ENCODE measurements at places on chromosomes 5 and 9.

DNA sequence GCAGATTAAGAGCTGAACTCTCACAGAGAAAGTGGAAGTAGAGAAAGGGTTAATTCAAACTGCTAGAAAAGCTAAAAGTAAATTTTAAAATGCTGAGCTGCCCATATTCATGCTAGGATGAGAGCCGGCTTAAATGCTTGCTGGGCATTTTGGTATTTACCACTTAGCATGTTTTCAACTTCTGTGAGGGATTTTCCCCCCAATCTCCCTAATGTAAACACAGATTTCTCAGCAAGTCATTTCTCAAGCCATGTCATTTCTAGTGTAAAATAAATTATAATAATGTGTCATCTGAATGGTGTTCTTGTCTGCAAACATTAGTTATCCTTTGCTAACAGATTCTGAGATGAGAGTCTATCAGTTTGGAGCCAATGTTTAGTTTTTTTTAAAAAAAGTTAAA is 22.3 kb downstream of the RPS23 start:
- DNase-seq, result no peak

DNA sequence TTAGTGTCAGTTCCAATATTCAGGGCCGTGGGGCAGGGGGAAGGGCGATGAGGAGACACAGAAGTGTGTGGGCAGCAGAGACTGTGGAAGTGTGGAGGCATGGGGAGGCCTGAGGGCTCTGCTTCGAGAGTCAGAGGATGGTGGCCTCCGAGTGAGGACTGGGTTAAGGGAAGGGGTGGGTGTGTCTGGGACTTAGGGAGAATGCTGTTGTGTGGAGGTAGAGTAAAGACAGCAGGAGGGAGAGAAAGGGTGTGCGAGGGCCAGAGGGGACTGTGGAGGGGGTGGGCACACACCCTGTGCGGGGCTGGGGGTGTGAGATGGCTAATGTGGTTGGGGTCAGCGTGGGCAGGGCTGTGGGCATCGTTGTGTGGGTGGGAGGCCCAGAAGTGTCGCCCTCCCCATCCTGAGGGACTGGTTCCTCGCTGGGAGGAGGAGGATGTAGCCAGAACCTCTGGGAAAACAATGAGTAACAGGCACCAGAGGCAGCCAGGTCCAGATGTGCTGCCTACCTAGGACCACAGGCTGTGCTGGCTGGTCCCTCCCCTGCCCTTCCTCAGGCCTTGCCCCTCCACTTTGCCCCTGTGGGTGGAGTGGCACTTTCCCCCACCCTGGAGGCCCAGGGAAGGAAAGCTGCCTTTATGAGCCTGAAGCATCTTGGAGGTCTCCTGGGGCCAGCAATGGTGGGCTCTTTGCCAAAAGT is 4.2 kb downstream of the USP20 start:
- no peak for DNase-seq

DNA sequence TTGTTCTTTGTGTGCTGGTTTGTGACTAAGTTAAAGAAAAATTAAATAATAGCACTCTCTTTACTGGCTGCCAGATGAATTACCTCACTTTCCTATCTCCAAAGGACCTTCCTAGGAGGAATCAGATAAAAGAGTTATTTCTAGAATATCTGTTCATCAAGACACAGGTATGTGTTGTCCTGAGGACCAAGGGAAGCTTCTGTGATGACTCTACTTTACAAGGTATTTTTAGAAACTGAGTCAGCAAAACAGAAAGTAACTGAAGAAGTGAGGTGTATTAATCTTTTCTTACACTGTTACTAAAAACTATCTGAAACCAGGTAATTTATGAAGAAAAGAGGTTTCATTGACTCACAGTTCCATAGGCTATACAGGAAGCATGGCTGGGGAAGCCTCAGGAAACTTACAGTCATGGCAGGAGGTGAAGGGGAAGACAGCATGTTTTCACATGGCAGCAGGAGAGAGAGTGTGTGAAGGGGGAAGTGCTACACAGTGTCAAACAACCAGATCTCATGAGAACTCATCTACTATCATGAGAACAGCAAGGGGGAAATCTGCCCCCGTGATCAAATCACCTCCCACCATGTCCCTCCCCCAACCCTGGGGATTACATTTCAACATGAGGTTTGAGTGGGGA is 189.2 kb upstream of the DMAC1 start:
- no peak for DNase-seq

GRCh38 chr9:12698986-12699385 is 5.8 kb downstream of the TYRP1 start:
- DNase-seq, result no peak

DNA sequence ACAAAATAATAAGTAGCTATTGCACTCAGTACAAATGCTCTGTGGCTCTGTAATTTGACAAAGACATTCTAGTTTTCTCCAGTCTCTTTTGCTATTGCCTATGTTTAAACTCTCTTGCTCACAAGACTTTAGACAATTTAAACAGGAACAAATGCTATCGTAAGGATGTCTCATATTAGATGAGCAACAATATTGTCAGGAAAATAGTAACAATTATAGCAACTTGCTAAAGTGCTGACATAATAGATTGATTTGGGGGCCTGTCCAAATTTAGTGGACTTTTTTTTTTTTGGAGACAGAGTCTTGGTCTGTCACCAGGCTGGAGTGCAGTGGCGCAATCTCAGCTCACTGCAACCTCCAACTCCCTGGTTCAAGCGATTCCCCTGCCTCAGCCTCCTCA is 11.8 kb downstream of the KIF2A start:
- no peak for DNase-seq

DNA sequence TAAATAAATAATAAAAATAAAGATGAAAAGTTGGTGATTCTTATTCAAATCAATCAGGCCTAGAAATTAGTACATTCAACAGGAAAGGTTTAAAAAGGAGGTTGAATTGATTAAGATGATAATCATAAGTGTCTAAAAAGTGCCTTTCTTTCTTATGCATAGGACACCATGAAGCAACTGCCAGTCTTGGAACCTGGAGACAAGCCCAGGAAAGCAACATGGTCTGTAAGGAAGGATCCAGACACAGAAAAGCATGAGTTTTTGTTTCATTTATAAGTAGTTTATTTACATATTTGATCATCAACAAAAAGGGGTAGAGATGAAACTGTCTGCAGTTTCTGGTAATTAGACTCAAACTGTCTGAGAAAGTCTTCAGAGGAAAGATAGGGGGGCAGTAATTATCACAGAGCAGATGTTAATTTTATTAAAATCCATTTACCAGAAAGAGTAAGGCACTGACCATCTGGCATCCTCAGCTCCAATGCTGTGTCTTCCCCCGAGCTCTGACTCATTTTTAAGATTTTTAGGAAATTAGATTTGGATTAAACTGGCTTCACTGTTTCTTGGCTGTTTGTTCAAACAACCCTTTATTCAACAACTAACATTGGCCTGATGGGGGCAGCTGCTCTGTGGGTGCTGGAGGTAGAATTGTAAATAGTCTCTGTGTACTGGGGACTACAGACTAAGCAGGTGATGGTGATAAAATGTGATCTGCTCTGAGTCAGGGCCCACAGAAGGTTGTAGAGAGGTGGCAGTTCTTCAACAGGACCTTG is 2.7 kb downstream of the RABEPK start:
- no peak for DNase-seq

DNA sequence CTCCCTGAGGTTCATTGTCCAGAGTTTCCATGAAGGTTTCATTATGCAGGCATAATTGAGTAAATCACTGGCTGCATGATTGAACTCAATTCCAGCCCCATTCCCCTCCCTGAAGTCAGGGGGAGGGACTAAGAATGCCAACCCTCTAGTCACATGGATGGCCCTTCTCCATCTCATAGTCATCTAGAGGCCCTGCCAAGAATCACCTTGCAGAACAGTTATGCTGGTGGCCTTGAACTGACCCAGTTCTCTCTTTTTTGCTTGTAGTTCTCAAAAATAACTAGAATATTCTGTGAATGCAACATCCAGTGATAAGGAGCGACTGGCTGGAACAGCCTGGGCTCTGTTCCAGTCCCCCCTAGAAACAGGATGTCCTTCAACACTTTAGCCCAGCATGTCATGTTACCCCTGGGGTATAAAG is 31.7 kb downstream of the SLC35A4 start:
- no peak for DNase-seq

DNA sequence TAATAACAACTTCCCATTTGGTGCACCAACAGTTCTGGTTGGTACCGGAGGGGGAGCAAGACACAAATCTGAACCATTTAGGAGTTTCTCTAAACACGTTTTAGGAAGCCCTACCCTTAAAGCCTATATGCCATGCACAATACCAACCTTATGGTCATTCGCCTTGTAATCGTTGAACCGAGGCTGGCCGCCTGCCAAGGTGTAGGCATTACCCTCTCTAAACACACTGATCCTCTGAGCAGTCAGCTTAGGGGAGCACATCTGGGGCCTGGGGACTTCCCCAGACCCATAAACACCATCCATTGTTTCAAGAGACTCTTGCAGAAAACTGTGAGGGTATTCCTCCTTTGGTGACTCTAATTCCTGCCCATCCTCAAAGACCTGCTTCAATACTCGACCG is 328 bp downstream of the GRXCR2 start:
- DNase-seq, result no peak

- DNase-seq, result peak; percentile 15
Measured at GRCh38 chr5:154038261-154038706, 426 bp downstream of the FAM114A2 start.

GRCh38 chr9:109770101-109770500 is 9.9 kb upstream of the PALM2AKAP2 start:
- no peak for DNase-seq

DNA sequence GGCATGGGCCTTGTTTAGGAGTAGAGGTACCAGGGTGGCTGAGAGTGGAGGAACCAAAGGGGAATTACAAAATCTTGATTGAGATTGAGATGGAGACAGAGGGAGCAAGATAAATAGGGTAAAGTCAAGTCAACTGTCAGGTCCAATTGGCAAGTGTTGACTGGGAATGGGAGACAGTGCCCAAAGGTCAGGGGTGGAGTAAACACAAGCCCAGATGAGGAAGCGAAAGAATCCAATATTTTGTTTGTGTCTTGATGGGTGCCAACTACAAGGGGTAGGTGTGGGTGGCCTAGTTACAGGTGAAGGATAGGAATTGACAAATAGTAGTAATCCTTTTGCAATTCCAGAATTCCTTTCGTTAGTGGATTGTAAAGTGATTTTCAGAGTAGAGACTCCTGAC is 75.1 kb upstream of the AGXT2 start:
- DNase-seq, result no peak

- DNase-seq, result no peak
Measured at GRCh38 chr5:102481054-102481715, 17.6 kb downstream of the SLCO6A1 start.

GRCh38 chr5:134161513-134162395 is 15.0 kb downstream of the SKP1 start:
- DNase-seq, result no peak

- no peak for DNase-seq
Measured at GRCh38 chr9:107178293-107178692, 104.8 kb upstream of the RAD23B start.

DNA sequence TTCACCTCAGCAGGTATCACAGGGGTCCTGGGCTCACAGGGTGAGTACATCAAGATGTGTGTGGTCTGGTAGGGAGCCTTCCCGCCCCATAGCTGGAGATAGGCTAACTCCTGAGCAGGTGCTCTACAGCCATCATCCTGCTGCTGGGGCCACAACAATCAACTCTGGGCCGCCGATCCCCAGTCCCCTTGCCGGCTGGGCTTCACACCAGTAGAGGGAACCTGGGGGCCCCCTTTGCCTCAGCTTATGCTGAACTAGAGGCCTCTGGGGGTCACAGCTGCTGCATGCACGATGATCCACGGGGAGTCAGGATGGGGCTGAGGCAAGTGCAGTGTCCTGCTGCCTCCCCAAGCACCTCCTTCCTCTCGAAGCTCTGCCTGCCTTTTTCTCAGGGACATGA is 46.5 kb downstream of the IRF1 start:
- DNase-seq, result no peak

DNA sequence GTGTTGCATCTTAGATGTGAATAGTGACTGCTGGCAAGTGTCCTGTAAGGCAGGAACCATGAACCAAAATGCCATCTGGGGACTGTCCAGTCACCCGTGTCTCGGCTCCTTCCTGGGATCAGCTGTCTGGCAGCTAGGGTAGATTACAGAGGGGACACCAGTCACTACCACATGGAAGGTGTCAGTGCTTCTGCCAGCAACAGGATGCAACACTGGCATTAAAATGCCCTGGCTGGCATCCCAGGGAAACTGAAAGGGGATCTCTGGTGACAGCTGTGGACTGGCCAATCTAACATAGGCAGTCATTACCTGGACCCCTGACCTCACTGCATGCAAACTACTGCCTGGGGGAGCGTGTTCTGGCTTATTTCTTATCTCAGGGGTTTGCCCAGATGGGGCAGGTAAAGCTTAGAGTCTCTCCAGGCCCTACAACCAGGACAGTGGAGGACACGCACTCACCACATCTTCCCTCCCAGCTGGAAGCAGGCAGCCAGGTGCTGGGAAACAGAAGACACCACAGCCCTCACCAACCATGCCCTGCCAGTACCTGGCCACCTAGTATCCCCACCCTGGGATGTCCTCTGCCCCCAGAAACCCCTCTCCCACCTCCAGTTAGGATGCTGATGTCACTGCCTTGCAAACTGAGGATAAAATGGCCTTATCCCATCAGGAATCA is 83.8 kb downstream of the SEMA4D start:
- DNase-seq, result no peak

DNA sequence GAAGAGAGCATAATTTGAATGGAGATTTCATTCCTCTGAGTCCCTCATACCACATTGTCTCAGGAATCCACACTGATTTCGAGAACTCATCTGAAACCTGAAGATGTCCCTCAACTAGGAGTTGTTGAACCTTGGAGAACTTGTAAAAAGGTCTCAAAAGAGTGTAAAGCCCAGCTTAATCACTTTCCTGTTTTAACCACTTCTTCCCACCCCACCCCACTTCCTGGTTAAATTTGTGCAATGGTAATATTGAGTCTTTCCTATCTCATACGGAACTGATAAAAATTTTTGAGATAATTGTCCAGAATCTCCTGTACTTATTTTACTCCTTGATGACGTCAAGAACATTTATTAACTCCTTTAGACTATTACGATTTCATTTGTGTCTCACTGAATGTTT is 240.7 kb downstream of the ARRDC3 start:
- peak; percentile 53 for DNase-seq

- DNase-seq, result no peak
Measured at GRCh38 chr5:176941951-176942350, 42.8 kb upstream of the HK3 start.

GRCh38 chr9:133238851-133239532 is 29.9 kb upstream of the OBP2B start:
- DNase-seq, result peak; percentile 46

GRCh38 chr9:4796988-4797853 is 4.5 kb downstream of the RCL1 start:
- peak; percentile 51 for DNase-seq

DNA sequence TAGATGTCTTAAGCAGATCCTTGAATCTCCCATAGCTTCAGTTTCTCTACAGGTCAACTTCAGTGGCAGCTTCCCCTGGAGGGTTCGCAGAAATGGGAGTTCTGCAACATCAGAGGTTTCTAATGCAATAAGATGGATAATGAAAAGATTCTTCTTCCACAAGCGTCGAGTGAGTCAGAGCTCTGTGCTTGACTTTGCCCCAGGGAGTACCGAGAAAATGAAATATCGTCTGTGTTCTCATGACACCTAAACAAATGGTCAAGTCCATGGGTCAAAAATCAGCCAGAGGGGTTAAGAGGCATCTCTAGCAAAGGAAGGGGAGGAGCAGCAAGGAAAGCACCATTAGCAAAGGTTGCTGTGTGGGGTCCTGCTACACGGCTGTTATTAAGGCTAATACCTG is 3.2 kb upstream of the ADRA1B start:
- no peak for DNase-seq

Data from CD14-positive monocyte (primary cell).